Myocyte (in vitro differentiated cells): ENCODE measurements at places on chromosomes 7 and 10. TPM values are rescaled to one million over a fixed set of nuclear protein-coding genes. Genes with fewer than 3 reads are reported as not detected.

GRCh38 chr10:51743146-51743545 is 43.8 kb upstream of the CSTF2T start:
- peak; percentile 22 for DNase-seq

DNA sequence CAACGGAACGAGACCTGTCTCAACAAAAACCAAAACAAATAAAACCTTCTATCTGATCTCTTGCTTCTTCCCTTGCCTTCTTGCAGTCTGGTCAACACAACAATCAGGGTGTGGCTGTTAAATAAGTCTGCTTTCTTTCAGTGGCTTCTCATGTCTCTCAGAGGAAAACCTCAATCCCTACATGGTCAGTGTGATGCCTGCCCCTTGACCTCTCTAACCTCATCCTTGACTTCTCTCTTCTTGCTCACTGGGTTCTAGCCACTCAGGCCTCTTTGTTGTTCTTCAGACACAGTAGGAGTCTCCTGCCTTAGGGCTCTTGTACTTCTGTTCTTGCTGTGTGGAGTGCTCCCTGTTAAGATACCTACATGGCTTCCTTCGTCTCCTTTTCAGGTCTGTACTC is 220.4 kb downstream of the SDHAF3 start:
- DNase-seq, result no peak

DNA sequence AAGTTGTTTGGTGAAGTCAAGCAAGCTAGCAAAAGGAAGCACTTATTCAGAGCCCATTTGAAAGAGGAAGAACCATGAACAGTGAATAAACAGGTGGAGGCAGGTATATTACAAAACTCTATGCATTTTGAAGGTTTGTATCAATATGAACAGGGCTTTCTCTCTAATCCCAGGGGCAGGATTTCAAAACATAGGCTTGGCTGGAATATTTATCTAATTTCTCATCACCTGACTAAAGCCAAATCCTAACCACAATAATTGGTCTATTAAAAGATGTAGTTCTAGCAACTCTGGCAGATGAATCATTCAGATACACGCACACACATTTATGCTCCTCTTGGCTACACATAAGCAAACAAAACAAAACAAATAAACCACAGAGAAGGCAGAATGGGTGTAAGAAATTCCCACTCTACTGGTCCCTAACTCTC is 554.4 kb downstream of the INHBA start:
- DNase-seq, result peak; percentile 87

DNA sequence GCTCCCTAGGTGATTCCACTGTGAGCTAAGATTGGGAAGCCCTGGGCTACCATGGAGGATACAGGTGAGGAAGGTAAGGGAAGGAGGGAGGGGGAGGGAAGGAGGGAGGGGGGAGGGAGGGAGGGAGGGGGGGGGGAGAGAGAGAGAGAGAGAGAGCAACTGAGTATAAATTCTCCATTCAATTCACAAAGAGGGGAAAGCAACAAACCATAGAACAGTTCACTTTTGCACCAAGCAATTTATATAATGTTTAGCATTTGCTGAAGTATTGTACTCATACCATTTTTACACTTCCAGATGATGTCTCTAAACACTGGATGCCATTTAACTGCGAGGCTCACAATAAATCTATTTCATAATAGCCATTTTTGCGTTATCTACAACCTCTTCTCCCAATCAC is 118.3 kb downstream of the COL28A1 start:
- no peak for DNase-seq

DNA sequence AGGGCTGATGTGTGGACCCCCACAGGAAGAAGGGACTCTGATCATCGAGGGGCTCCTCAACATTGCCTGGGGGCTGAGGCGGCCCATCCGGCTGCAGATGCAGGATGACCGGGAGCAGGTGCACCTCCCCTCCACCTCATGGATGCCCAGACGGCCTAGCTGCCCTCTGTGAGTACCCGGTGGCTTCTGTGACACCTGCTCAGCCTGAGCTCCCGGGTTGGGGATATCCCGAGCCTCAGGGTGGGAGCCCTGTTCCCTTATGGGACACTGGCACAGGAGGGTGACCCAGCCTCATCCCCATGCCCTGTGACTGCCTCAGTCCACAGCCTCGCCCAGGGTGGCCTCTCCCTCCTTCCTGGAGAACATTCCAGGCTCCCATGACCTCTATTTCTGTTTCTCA is 3.9 kb upstream of the DEPP1 start:
- DNase-seq, result peak; percentile 55

GRCh38 chr10:114151486-114151885 is 22.5 kb downstream of the CCDC186 start:
- peak; percentile 50 for DNase-seq

GRCh38 chr7:29488977-29489376 is 74.7 kb upstream of the PRR15 start:
- peak; percentile 15 for DNase-seq

DNA sequence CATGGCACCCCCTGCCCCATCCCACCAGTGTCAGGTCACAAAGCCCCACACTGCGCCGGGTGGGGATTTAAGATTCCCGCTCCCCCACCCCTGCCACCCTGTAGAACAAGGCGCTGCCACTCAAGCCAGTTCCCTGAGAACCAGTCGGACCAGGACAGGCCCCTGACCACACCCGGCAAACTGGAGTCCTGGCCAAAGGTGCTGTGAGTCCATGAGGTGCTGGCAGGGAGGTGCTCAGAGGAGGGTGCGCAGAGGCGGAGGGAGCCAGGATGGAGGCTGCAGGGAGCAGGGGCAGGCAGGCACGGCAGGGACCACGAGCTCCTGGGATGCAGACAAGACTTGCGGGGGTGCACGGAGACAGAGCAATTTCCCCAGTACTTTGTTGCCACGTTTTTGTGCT is 19.7 kb upstream of the GDI2 start:
- no peak for DNase-seq

TET1 gene
- total RNA-seq, result 5.2 and 6.0 TPM in 2 replicates

SLC26A4 gene
- 3.1 and 7.3 TPM in 2 replicates for total RNA-seq

PROSER2 gene
- 10.1 and 15.0 TPM in 2 replicates for total RNA-seq

CFAP46 gene
- not detected in 2 replicates for total RNA-seq
